ENCODE measurements at places on chromosomes 5 and 9. TPM values are rescaled to one million over a fixed set of nuclear protein-coding genes. Genes with fewer than 3 reads are reported as not detected.

BASP1 gene
- 210 TPM for total RNA-seq

TXNDC8 gene
- total RNA-seq: not detected

TMC1 gene
- total RNA-seq: 0.45 TPM

DOCK8 gene
- 1.8 TPM for total RNA-seq

SPATA31D4 gene
- total RNA-seq: not detected

MSANTD3 gene
- total RNA-seq: 30.7 TPM

HEXB gene
- total RNA-seq: 18.6 TPM

ITK gene
- total RNA-seq: 0.09 TPM

FAM163B gene
- 2.7 TPM for total RNA-seq

PCDHGA4 gene
- 17.5 TPM for total RNA-seq

KIF12 gene
- total RNA-seq: 11.6 TPM

CDKN2A gene
- not detected for total RNA-seq

OLFM1 gene
- total RNA-seq: 68.8 TPM

CSF1R gene
- total RNA-seq: 8.7 TPM

PLPPR1 gene
- 65.3 TPM for total RNA-seq

GRCh38 chr5:120765189-120765588 is 301.1 kb downstream of the PRR16 start:
- DNase-seq: no peak

GRCh38 chr5:39648085-39648847 is 223.5 kb upstream of the DAB2 start:
- no peak for DNase-seq

GRCh38 chr9:80410106-80410505 is 838.3 kb downstream of the TLE4 start:
- DNase-seq: peak; percentile 70

- no peak for DNase-seq
Observed at GRCh38 chr9:126609711-126610388, 3.9 kb upstream of the LMX1B start.

GRCh38 chr9:31236344-31236743 is 1148.1 kb upstream of the ACO1 start:
- no peak for DNase-seq

DNA sequence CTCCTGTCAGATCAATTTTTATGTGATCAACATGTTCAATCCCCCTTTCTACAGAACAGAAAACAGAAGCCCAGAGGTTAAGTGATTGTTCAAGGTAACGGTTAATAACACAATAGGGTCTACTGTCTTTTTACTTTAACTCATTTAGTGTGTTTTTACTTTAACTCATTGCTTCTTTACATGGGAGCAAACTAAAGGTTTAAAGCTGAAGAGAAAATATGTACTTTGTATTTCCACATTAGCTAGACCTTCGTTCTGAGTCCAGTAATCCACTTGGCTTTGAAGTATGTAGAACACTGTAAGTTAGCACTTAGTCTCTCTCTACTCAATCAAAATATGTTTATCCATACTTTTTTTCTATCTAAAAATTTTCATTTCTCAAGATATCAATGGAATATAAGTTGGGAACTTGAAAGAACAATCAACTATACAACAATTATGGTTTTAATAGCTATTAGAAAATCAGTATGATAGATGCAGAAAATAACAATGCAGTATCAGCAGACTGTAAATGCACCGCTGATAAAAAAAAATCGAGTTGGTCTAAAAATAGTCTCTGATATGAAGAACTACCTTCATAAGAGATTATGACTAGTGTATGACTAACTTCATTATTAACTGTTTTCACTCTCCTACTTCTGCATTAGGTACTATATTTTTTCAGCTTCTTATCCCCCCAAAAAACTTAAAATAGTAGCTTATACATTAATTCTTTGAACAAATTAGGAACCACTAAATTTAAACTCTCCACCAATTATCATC is 20.6 kb downstream of the PGGT1B start:
- no peak for DNase-seq

DNA sequence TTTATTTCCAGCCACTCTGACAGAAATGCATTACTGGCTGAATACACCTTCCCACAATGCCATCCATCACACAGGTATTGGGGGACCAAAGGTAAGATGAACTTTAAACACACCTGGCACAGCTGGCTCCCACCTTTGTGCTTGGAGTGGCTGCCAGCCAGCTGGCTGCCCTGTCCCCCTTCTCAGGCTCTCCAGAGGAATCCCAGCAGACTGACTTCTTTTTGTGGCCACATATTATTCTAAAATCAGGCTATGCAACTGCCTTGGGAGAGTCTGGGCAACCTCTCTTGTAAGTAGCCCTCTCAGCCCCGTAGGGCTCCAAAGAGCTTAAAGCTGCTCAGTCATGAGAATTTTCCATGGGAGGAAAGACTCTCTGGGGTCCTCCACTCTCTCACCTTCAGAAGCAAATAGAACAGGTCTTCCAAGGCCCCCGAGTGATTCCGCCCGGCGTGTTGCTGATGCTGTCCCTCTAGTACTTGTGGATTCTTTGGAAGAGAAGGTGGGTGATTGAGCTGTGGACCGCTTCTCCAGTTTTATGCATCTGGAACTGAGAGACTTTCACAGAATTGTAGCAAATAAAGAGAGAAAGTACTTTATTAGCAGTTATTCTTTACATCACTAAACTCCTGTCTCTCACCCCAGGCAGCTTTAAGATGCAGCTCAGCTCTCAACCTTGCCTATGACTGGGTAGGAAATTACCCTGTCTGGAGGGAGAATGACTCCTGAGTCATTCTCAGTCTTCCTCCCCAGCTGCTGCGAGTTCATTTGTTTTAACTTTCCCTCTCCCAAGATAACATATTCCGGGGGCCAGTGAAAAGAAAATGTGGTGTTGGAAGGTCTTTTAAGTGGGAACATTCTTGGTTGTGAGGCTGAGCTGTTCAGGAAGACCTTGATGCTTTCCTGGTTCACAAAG is 159.4 kb upstream of the PITX1 start:
- no peak for DNase-seq

- DNase-seq: no peak
Observed at GRCh38 chr5:102858221-102858620, 103.1 kb downstream of the PAM start.

DNA sequence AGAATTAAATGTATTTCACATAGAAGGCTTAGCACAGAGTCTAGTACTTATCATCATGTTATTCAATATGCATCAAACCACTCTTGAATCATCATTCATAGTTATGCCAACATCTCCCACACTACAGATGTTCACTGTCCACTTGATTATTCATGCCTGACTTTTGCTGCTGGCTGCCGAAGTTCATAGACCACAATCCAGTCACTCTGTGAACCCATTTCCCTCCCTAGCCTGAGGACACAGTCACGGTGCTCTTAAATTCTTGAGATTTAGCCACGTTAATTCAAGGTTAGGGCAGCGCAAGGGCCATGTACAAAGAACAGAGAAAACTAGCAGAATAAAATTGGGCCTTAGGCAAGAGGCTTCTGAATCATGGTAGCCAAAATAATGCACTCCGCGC is 32.4 kb downstream of the ABCA1 start:
- DNase-seq: no peak

- DNase-seq: no peak
Observed at GRCh38 chr5:83370957-83371356, 100.6 kb upstream of the VCAN start.

GRCh38 chr5:180467028-180467975 is 26.9 kb upstream of the CNOT6 start:
- no peak for DNase-seq

- no peak for DNase-seq
Observed at GRCh38 chr5:177588413-177588909, 3.5 kb upstream of the TMED9 start.

DNA sequence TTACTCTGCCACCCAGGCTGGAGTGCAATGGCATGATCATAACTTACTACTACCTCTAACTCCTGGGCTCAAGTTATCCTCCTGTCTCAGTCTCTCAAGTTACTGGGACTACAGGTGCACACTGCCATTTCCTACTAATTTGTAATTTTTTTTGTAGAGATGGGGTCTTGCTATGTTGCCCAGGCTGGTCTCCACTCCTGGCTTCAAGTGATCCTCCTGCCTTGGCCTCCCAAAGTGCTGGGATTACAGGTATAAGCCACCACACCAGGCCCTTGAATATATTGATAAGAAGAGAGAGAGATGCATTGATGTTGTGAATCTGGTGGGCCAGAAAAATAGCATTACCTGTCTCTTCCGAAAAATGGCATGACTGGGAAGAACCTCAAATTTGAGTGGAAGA is 21.0 kb upstream of the RCL1 start:
- DNase-seq: no peak

GRCh38 chr9:135087489-135087792 is at the start of gene OLFM1:
OLFM1 (plus strand) TSS chr9:135087668; CDS start chr9:135087990, 322 bp downstream.
- DNase-seq: peak; percentile 94

DNA sequence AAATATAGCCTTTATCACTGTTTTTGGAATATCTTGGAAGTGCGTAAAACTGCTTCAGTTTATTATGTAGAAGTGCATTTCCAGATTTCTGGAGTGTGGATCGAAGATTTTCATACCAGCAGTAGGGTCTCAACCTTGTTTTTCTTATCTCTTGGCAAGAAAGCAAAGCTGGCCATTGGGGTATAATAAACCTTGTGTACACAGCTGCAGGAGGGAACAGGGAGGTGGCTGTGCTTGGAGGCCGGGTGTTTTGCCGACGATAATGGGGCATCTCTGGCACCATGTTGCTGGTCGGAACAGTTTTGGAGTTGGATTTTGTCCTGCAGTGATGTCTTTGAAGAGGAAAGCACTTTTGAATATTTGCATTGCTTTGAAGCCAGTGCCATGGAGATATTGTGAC is 308.8 kb upstream of the DMRT1 start:
- no peak for DNase-seq

- no peak for DNase-seq
Observed at GRCh38 chr9:33919276-33919897, 102.4 kb downstream of the UBE2R2 start.
